Stimulated activated CD4-positive, alpha-beta T cell treated with anti-CD3 and anti-CD28 coated beads, TNF-alpha, amount 100 ng/mL, for 24 hours (primary cell): ENCODE measurements at places on chromosomes 6 and 20.

DNA sequence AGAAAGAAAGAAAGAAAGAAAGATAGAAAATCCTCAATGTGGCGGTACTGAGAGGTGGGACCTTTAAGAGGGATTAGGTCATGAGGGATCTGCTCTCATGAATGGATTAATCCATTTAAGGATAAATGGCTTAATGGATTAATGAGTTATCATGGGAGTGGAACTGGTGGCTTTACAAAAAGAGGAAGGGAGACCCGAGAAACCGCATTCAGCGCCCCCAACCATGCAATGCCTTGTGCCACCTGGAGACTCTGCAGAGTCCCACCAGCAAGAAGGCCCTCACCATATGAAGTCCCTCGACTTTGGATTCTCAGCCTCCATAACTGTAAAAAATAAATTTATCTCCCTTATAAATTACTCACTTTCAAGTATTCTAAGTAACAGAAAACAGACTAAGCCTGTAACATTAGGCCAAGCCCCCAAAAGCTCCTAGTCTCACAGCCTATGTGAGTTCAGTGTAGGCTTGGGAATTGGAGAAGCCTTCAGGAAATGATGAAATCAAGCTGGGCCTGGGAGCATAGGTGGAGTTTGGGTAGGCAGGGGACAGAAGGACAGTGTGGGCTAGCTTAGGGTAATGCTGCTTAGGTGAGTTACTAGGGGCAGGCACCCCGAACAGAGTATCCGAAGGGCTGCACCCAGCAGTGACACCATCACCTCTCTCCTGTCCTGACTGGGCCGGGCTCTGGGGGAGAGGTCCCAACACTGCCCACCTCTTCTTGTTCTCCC lies 36.2 kb upstream of the RNF24 start:
- no peak for DNase-seq

GRCh38 chr20:45044084-45044573 lies 56.8 kb downstream of the KCNS1 start:
- no peak for DNase-seq

- DNase-seq, result no peak
Observed at GRCh38 chr6:169288591-169288990, 34.9 kb upstream of the THBS2 start.

- no peak for DNase-seq
Observed at GRCh38 chr6:132252113-132252512, 149.2 kb downstream of the MOXD1 start.

GRCh38 chr20:48454671-48455490 lies 372.9 kb downstream of the PREX1 start:
- DNase-seq, result no peak

DNA sequence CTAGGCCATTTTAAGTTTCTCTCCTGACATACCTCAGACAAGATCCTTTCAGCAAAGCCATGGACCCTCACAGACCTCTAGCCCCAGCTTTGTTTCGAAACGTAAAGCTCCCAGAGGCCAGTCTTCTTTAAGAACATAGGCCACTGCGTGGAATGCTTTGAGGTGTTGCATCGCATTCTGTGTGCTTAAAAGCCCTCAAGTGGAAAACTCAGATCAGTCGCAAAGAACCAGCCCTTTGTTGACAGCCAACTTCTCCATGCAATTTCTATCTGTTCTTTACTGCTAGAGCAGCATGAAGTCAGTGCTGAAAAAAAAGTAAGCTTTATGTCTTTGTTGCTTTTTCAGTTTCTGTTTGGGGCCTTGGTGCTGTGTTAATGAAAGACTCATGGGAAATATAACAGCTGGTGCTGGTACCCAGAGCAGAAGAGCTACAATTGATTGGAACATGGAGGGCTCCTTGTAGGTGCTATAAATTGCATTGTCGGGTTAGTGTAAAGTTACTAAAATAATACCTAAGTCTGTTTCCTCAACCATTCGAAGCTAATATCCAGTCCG lies 142.6 kb downstream of the MAP3K7 start:
- DNase-seq, result no peak

DNA sequence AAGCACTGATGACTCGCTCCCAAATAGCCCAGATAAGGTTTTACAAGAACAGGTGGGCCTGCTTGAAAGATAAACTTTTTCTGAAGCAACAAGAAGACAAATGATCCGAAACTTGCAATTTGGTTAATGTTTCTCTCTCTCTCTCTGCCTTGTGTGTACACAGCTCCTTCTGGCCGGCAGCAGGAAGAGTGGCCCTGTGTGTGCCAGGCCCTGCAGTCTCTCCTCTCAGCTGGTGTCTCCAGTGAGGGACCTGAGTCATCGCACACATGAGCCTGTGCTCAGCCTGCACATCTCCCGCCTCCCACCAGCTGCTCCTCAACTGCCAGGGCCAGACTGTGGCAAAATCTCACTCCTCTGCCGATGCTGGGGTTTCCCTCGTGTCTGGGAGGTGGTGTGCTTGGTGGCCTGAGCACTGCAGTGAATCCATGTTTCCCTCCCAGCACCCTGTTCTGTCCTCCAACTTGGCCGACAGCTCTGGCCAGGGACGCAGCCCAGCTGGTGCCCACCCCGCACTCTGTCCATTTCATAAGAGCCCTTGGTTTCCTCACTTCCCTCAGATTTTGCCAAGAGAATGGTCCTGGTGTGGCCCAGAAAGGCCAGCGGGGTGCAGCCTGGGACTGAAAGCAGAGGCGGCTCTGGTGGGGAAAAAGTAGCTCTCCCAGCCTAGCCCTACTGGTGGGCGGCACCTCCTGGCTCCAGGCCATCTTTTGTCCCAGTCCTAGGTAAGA lies 49.4 kb downstream of the ERMARD start:
- no peak for DNase-seq

- DNase-seq, result no peak
Observed at GRCh38 chr6:56347526-56347925, 100.1 kb upstream of the COL21A1 start.

- DNase-seq, result no peak
Observed at GRCh38 chr6:21804941-21805610, 211.5 kb downstream of the SOX4 start.

- peak; percentile 26 for DNase-seq
Observed at GRCh38 chr6:83430611-83431544, at the start of gene ME1. ME1 (minus strand) TSS chr6:83431051; CDS start chr6:83430954, 97 bp downstream.

GRCh38 chr20:63265891-63266515 lies 6.6 kb upstream of the ARFGAP1 start:
- no peak for DNase-seq

- no peak for DNase-seq
Observed at GRCh38 chr6:107550241-107550840, 60.4 kb downstream of the SOBP start.

GRCh38 chr6:31541658-31542521 lies at the start of gene DDX39B:
DDX39B (minus strand) TSS chr6:31542003; CDS start chr6:31540532, 1,471 bp downstream.
- DNase-seq, result peak; percentile 91

- DNase-seq, result no peak
Observed at GRCh38 chr20:50592282-50593004, 82.3 kb downstream of the PTPN1 start.

DNA sequence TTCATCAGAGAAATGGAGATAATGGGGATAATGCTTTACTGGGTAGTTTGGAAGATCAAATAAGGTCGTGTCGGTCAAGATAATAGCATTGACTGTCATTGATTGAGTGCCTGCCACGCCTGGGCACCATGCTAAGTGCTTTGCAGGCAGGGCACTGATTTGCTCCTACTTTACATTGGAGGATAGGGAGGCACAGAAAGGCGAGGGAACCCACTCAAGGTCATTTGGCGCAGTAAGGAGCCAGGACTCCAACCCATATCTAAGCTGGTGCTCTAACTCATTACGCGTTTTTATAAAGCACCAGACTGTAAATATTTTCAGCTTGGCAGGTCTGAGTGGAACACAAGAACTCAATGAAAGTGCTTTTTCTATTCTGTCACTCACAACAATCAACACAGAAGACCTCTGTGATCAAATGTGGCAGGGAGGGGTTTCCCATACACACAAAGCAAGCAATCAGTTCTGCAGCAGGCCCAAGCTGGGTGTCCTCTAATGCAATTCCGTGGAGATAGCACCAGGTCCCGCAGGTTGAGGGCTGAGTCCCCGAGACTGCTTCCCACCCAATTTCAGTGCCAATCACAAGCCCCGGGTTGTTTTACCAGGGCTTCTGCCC lies 373.6 kb downstream of the CDH26 start:
- no peak for DNase-seq

DNA sequence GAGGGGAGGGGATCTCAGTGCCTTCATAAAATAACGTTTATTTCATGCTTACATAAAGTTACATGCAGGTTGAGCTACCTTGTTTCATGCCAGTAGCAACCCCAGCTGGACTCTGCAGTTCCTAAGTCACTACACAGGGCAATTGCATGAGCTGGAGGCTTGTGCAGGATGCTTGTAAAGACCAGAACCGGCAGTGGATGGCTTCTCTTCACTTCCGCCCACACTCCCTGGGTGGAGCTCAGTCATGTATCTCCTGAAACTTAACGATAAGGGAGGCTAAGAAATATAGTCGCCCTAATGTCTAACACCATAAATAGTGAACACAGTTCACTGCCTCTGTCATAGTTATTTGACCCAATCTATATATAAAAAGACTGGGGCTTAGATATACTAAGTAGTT lies 99.4 kb upstream of the RAB32 start:
- DNase-seq, result no peak

- DNase-seq, result no peak
Observed at GRCh38 chr6:75201021-75201420, 4.8 kb downstream of the COL12A1 start.

DNA sequence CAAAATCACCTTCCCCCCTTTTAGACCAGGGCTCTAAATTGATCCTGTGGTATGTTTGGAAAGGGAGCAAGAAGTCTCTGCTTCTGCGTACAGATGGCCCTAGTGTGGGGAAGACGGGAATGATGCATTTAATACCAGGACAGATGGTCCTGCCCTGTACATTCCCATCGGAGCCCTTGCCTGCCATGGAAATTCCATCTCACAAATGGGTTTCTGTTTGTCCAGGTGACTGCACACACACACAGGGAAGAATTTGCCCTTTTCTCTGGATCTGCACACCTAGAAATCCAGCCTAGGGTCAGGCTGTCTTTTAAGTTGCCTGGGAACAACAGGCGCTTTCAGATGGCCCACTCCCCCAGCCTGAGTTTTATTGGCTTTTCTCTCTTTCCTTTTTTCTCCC lies 1.3 kb downstream of the MAS1 start:
- no peak for DNase-seq

GRCh38 chr6:161300823-161301222 lies 27.0 kb upstream of the AGPAT4 start:
- no peak for DNase-seq

DNA sequence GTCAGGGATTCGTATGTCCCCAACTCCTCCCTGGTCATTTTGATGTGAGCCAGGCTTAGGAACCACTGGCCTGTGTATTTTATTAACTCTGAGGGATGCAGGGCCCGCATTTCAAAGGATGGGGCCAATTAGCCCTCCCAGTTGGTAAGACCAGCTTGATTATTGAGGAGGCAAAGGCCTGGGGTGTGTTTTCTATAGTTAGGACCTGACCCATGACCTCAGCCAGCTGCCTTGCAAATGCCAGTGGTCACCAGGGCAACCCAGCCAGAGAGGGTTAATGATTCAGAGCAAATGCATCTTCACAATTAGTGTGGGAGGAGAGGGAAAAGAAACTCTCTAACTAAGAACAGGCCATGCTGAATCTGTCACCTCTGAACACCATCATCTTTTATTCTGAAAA lies 835.4 kb downstream of the MAFB start:
- no peak for DNase-seq

- no peak for DNase-seq
Observed at GRCh38 chr6:48825501-48826151, 637.4 kb downstream of the MMUT start.

DNA sequence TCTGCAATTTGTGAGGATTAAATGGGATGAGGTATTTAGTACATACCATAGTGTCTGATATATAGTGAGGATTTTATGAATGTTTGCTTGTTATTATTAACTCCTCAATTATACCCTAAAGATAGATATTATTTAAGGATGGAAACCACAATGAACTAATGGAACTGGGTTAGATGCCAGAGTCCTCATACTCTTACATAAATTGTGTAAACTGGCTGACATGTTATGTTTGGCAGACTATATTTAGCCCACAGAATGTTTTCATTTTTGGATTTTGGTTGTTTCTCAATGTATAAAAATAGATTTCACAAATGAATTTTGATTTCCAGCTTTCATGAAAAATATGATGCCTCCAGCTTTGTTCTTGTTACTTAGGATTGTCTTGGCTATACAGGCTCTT lies 37.6 kb downstream of the HTR1B start:
- DNase-seq, result no peak

DNA sequence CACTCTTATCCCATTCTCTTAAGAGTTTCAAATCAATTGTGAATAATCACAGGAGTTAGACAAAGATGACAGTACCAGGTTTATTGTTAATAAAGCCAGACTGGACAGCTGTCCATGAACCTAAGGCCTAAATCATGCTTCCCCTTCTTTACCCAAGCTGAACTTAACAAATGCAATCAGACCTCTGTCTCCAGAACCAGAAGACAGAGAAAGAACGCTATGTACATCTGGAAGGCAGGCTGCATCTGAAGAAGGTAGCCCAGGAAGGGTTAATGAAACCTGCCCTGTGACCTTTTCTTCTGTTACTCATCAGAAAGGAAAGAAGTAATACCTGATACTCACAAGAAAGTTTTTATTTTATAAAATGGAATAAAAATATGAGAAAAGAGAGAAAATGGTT lies 118.6 kb downstream of the EYA4 start:
- DNase-seq, result no peak

DNA sequence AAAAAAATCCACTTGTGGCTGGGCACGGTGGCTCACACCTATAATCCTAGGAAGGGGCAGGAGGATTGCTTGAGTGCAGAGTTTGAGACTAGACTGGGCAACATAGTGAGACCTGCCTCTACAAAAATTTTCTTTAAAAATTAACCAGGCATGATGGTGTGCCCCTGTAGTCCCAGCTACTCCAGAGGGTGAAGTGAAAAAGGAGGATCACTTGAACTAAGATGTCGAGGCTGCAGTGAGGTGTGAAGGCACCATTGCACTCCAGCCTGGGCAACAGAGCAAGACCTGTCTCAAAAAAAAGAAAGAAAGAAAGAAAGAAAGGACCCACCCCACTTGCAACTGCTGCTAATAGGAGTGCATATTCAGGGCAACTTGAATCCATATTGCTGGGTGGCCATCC lies 13.7 kb upstream of the SNX3 start:
- no peak for DNase-seq

DNA sequence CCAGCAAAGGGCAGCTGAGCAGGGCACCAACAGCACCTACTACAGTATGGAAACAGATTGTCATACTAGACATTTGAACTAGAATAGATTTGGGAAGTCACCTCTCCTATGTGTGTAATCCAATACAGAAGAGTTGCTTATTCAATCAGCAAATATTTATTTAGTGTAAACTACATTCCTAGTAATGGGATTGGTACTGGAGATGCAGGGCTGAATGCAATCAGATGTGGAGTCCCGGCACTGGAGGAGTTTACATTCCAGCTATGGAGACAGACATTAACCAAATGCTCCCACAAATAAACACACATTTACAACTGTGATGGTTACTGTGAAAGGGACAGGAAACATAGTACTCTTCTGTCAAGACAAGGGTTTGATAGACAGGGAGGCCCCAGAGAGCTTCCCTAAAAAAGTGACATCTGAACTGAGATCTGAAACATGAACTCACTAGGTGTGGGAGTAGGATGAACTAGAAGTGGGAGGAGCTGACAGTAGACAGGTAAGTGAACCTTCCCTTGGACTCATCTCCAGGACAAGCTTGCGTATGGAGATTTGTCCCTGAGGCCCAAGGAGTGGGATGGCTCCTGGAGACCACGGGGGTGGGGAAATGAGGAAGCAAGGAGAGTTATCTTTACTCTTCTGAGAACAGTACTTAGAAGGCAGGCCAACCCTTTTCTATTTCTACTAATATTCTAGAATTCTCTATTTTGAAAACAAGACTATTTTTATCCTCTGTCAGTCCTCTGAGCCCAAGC lies 420.5 kb downstream of the MAFB start:
- DNase-seq, result no peak

- DNase-seq, result no peak
Observed at GRCh38 chr6:56162081-56162480, 85.3 kb downstream of the COL21A1 start.
